ENCODE measurements at places on chromosomes 5 and 9. TPM values are rescaled to one million over a fixed set of nuclear protein-coding genes. Genes with fewer than 3 reads are reported as not detected.

GRCh38 chr5:15493501-15493900, 6.5 kb upstream of the FBXL7 start:
- DNase-seq, result no peak

Gene PPP6C
- 9.0 TPM for total RNA-seq

Gene CBY3
- not detected for total RNA-seq

Gene SLC25A2
- not detected for total RNA-seq

DNA sequence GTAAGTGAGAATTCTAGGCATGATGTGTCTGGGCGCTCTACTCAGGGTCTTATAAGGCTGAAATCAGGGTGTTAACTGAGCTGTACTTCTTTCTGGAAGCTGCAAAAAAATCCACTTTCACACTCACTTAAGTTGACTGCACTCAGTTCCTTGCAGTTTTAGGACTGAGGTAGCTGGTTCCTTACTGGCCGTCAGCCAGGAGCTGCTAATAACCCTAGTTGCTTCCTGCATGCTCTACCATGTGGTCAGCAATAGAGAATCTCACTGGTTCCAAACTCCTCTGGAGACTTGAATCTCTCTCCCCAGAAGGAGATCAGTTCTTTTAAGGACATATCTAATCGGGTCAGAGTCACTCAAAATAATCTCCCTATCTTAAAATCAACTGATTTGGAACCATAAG, 911.2 kb downstream of the EFNA5 start:
- peak; percentile 59 for DNase-seq

GRCh38 chr5:14706615-14707021, 42.1 kb downstream of the OTULIN start:
- DNase-seq, result peak; percentile 35

Gene CYLC2
- total RNA-seq, result not detected

Gene ANKRD18B
- 6.0 TPM for total RNA-seq

- DNase-seq, result no peak
Measured at GRCh38 chr5:126718236-126718868, 58.6 kb upstream of the LMNB1 start.

DNA sequence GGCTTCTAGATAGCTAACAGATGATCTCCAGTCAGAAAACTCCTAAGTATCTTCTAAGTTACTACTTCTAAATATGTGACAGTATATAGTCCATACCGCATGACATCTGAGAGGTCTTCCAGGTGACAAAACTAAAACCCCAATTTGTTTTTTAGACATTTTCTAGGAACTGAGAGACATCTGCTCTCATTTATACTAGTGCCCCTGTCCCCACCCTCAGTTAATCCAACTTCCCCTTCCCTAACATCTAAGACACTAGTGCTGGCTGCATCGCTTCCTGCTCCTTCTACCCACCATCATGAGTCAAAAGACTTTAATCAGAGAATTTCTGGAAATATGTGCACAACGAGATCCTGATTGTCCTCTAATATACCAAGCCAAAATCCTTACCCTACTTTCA, 37.9 kb downstream of the FBXW11 start:
- DNase-seq, result no peak

GRCh38 chr5:109242518-109242917, 167.3 kb downstream of the PJA2 start:
- DNase-seq, result no peak

- peak; percentile 96 for DNase-seq
Measured at GRCh38 chr9:114385397-114386181, 2.2 kb downstream of the AKNA start.

DNA sequence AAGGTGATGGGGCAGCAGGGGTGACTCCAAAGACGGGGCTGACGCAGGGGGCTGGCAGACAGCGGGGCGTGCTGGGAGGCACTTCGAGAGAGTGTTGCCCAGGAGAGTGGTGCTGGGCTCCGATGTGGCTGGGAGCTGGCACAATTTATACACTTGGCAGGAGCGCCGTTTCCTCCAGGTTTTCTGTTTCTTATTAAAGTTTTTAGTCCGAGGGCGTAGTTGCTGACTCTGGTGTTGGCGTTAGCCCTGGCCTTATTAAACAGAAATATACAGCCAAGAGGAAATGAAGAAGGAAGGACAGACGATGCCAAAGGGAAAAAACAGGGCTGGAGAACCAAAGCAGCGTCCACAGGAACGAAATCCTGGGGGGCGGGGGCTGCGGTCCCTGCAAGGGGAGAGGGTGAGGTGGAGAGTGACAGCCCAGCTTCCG, 139.6 kb upstream of the PHYKPL start:
- no peak for DNase-seq

DNA sequence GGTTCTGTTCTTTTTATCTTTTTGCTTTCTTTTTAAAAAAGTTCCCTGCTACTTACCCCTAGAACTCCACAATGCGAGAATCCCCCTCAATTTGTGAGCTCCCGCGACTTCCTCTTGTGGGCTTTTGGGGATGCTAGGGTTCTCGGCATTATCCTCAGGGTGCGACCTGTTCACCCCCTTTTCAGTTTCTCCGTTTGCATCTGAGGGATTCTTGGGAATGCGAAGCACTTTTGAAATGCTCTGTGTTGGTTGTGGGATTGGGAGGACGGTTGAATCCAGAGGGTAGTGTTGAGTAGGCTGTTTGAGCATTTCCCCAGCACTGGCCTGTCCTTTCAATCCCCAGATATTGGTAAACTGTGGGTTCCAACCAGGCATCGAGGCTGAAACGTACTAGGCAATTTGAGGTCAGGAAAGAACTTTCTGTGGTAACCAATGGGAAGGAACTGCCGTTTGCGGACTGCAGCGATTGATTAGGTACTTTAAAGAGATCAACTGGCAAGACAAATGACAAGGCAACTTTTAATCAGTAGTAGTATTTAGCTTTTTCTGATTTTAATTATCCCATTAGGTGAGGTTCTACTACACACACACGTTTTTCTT, 415 bp downstream of the XRCC4 start:
- peak; percentile 22 for DNase-seq

Gene ZNF474
- 0.26 TPM for total RNA-seq

DNA sequence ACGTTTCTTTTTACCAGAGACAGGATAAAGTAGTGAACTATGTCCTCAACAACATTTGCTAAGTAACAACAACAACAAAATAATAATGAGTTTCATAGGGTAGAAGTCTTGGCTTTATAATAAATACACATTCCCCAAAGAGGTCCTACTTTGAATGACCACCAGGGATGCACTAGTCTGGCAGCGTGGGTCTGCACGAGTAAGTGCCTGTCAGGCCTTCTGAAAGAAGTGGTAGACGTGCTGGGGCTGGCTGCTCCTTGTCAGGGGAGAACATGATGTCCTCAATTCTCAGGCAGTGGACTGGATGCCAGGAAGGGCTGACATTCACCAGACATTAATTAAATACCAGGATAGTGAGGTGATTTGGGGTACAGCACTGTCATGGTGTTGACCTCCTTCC, 331.1 kb downstream of the TMEM38B start:
- DNase-seq, result peak; percentile 9

Gene CSF1R
- not detected for total RNA-seq

- DNase-seq, result peak; percentile 39
Measured at GRCh38 chr5:124236361-124237205, 509.9 kb downstream of the ZNF608 start.
